Thyroid gland (tissue), 4 donors: ENCODE measurements at places on chromosomes 12 and 14.
A peak's percentile ranks its signal among the peaks of the same experiment; 100 is the strongest.

- peak; percentile 2 for DNase-seq
Measured at GRCh38 chr14:72830786-72831594, 62.9 kb downstream of the DPF3 start.

GRCh38 chr12:93847517-93848474 is 170.6 kb downstream of the CRADD start:
- no peak for DNase-seq

DNA sequence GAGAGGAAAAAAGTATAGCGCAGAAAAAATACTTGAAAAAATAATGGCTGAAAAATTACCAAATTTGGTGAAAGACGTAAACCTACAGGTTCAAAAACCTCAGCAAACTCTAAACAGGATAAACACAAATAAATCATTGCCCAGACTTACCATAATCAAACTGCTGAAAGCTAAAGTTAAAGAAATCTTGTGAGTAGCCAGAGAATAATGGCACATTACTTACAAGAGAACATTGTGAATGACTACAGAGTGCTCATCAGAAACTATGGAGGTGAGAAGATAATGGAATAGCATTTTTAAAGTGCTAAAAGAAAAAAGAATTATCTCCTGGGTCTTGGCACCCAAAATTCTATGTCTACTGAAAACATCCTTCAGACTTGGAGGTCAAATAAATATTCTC is 36.0 kb downstream of the ATF1 start:
- no peak for DNase-seq

GRCh38 chr14:51566831-51567582 is 84.7 kb upstream of the FRMD6 start:
- no peak for DNase-seq

DNA sequence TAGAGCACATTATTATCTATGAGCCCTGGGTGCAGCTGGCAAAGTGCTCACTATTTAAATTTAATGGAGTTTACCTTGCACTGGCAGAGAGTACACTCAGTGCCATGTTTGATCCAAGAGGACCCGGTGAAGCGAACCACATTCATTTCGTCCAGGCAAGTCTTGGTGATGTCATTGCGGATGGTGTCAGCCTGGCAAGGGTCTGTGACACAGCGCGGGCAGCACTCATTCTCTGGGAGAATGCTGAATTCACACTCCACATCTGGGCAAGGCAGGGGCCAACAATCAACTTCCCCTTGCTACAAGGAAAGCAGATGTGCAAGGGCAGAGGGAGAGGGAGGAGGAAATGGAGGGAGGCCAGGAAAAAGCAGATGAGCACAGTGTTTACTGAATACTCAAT is 356.2 kb downstream of the NELL2 start:
- DNase-seq = no peak

DNA sequence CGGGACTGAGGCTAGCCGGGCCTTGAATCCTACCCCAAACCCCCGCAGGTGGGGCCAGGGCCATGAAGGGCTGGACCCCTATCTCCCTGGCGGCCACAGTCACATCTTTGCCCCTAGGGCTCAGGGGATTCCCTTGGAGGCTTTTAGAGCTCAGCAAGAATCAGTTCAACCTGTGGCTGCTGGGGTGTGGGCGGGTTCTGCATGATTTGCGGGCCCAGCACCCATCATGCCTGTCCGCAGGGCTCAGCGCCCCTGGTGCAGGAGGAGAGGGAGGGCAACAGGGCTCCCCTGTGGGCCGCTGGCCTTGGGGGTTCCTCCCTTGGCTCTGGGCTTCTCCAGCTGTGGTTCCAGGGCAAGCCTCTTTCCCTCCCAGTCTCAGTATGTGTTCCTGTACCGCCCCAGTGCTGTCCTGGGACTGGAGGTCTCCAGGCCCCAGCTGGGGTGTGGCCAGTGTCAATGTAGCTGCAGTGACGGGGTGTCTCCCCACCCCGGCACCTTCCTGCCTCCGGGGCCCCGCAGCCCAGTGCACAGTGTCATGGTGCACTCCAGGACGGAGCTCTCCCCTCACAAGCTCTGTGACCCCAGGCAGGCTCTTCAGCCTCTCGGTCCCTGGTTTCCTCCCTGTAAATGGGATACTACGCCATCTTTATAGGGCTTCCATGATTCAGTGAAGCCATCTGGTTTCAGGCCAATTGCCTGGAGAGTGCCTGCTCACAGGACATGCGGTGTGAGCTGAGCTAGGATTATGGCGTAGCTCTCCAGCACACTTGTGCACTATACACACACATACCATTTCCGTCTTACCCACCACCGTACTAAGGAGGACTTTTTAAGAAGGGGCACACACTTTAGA is 9.9 kb upstream of the LBHD2 start:
- no peak for DNase-seq

- no peak for DNase-seq
Measured at GRCh38 chr12:104469066-104469465, 12.3 kb downstream of the CHST11 start.

DNA sequence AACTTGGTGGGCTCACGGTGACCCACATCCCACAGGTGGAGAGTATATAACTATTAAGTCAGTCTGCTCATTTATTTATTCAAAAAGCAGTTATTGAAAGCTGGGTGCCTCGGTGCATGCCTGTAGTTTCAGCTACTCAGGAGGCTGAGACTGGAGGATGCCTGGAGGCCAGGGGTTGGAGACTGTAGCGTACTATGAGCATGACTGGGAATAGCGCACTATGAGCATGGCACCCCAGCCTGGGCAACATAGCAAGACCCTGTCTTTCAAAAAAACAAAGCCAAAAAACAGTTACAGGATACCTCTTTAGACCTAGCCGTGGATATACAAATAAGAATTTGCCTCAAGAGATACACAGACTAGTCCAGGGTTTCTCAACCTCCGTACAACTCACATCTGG is 139.8 kb downstream of the ZFP36L1 start:
- DNase-seq = no peak

DNA sequence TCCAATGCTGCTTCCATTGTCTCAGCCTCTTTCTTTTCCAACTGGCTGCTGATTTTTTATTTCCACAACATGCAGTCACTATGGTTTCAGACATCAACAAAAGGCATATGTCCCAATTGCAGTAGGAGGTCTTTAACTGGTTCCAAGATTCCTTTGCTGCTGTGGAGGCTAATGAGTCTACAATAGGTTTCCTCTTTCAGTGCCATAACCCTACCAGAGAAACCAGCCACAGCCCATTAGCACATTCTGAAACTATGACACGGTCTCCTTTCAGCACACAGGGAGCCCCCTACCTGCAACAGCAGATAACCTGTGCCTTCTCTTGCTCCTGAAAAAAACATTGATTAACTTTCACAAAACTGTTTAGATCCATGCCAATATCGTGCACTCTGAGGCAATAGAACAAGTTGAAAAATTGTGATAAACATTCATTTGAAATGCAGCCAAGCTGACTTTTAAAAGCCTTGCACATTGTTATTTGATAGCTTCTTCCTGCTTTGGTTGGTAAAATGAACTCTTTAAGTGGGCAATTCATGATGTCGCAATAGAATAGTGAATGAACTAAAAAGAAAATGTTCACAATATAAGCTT is 32.4 kb downstream of the PLEKHG7 start:
- DNase-seq = peak; percentile 3

- DNase-seq = peak; percentile 45
Measured at GRCh38 chr12:122265886-122266229, 436 bp downstream of the VPS33A start.

GRCh38 chr12:69065775-69066174 is 132.8 kb upstream of the CPM start:
- DNase-seq = no peak

DNA sequence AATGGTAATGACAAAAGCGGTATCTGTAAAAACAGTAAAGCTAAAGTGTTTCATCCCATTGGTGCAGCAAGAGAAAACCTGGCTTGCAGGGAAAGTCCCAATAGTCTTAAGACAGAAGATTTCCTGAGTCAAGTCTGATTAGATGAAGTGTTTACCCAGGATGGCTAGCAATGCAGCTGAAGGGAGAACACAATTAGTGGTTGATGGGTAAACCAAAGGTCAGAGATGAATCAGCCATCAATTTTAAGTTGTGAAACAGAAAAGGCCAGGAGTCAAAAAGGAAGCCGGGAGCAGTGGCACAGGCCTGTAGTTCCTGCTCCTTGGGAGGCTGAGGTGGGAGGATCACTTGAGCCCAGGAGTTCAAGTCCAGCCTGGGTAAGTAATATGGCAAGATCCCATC is 52.6 kb downstream of the SEC23A start:
- no peak for DNase-seq
